Type B pancreatic cell (in vitro differentiated cells): ENCODE measurements at places on chromosomes 7 and 10. TPM values are rescaled to one million over a fixed set of nuclear protein-coding genes. Genes with fewer than 3 reads are reported as not detected.

CTAGE4 gene
- 2.5 and 4.7 TPM in 2 replicates for total RNA-seq

PTN gene
- 16.2 and 271 TPM in 2 replicates for total RNA-seq

NUTM2A gene
- 1.5 and 3.2 TPM in 2 replicates for total RNA-seq

LZTS2 gene
- 50.2 and 86.6 TPM in 2 replicates for total RNA-seq

TCERG1L gene
- total RNA-seq, result 2.7 and 4.2 TPM in 2 replicates

CPA2 gene
- total RNA-seq, result 16.3 and 19.8 TPM in 2 replicates

PLPP4 gene
- 1.3 and 4.4 TPM in 2 replicates for total RNA-seq

SUFU gene
- 18.5 and 29.4 TPM in 2 replicates for total RNA-seq

RBM20 gene
- 2.8 and 5.2 TPM in 2 replicates for total RNA-seq

LIPF gene
- total RNA-seq, result 19.6 TPM in 1 of 2 replicates, not detected in the other

PNLIP gene
- not detected in 2 replicates for total RNA-seq

RBP4 gene
- 30.3 and 54.3 TPM in 2 replicates for total RNA-seq

TDRD1 gene
- total RNA-seq, result not detected in 2 replicates

LRMDA gene
- 0.62 and 2.0 TPM in 2 replicates for total RNA-seq

COL1A2 gene
- total RNA-seq, result 23.0 and 692 TPM in 2 replicates

EFCAB10 gene
- 2.0 TPM in 1 of 2 replicates, not detected in the other for total RNA-seq

VPS41 gene
- total RNA-seq, result 91.0 and 95.5 TPM in 2 replicates

WNT8B gene
- 0.29 and 0.68 TPM in 2 replicates for total RNA-seq

ACTR3C gene
- total RNA-seq, result 4.8 and 8.7 TPM in 2 replicates

GTPBP10 gene
- total RNA-seq, result 22.7 and 22.9 TPM in 2 replicates

HEPACAM2 gene
- 37.3 and 55.7 TPM in 2 replicates for total RNA-seq

ZNF804B gene
- total RNA-seq, result 0.07 TPM in 1 of 2 replicates, not detected in the other

GATA3 gene
- 18.5 and 71.4 TPM in 2 replicates for total RNA-seq

CLEC5A gene
- total RNA-seq, result not detected in 2 replicates
